ENCODE measurements at places on chromosomes 2 and 18.
A peak's percentile ranks its signal among the peaks of the same experiment; 100 is the strongest.

- DNase-seq, result no peak
Observed at GRCh38 chr2:50754514-50754913, 277.4 kb downstream of the NRXN1 start.

GRCh38 chr2:220219371-220219770, 591.9 kb downstream of the SLC4A3 start:
- DNase-seq, result peak; percentile 98

- DNase-seq, result no peak
Observed at GRCh38 chr2:230865766-230866755, 1.3 kb downstream of the ITM2C start.

- DNase-seq, result no peak
Observed at GRCh38 chr2:227295806-227296205, 29.2 kb upstream of the MFF start.

GRCh38 chr18:76484749-76485387, 10.2 kb downstream of the ZNF516 start:
- no peak for DNase-seq

DNA sequence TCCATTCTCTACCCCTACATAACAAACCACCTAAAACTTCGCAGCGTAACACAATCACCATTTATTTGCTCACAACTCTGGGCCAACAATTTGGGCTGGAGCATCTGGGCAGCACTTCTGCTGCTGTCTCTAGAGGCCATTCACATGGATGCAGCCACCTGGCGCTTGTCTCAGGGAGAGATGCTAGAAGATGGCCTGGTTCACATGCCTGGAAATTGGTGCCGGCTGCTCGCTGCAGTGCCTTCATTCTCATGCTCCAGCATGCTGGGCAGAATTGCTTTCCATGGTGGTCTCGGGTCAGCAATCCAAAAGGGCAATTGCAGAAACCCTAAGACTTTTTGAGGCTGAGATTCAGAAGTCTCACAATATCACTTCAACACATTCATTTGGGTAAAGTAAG, 157.4 kb downstream of the SUCLG1 start:
- DNase-seq, result no peak

- DNase-seq, result no peak
Observed at GRCh38 chr2:979069-979928, 28.6 kb downstream of the SNTG2 start.

DNA sequence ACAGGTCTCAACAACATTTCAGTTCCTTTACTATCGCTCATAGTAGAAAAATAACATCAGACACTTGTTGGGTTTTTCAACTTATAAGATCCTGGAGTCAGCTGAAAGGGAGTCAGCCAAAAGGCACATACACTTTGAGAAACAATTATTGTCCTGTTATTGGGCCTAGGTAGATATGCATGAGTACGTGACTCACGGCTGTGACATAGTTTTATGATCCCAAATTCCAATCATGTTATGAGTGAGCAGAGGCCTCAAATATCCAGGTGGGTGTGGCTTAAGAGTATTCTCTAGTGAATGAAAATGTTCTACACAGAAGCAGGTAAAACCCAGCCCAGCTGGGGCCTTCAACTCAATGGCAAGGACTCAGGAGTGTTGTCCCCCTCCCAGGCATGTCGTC, 27.2 kb downstream of the SERPINB8 start:
- peak; percentile 56 for DNase-seq

DNA sequence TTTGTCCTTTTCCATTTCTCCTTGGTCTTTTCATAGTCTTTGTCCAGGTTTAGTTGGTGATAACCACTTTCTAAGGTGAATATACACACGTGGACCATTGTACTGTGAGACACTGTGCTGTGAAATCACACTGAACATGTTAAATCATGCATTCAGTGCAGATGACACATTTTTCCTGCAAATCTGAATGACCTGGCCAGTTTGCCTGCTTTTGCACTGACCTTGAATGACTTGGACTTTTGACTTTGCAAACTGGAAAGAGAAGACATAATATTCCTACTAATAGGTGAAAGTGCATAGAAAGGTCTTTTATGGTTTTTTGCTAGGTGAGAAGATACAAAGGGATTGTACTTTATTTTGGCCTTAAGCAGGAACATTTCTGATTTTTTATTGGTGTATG, 21.7 kb upstream of the PHLPP1 start:
- DNase-seq, result peak; percentile 67

All from epithelial cell of esophagus (primary cell).